ENCODE measurements at places on chromosomes 5 and 9.

DNA sequence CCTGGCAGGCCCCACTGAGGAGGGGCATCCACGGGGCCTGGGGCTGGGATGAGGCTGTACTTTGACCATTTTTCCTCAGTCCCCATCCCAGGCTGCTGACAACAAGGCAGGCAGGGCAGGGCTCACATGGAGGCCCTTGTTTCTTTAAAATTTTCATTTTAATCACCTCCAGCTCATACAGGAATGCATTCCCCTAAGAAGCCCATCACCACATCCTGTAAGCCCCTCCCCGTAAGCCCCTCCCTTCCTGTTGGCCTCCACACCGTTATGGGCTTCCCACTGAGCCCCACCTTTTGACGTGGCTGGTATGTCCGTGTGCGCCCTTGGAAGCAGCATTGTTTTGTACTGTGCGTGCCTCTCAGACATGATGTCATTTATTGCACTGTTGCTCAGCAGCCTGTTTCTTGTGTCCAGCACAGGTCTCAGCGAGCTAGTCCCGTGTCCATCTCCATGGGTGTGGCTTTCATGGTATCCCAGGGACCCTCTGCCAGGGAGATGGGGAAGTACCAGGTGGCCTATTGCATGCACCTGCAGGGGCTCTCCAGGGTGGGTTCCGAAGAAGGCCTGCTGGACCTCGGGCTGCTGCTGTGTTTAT lies 22.4 kb downstream of the PHF2 start:
- DNase-seq = no peak

DNA sequence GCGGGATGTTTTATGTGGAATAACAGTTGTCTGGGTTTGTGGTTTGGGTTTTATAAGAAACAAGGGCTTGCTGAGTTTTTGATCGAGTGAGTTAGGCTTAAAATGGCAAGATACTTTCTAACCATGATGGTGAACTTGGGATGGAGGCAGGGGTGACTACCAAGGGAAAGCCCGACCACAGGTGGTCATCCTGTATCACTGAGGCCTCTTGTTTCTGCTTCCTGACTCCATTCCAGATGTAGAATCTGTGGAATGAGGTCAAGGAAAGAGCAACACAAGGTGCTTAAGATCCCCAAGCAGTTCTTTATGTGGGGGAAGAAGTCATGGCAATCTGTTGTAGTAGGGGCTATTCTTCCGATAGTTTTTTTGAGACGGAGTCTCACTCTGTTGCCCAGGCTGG lies 122.3 kb downstream of the GOLPH3 start:
- no peak for DNase-seq

DNA sequence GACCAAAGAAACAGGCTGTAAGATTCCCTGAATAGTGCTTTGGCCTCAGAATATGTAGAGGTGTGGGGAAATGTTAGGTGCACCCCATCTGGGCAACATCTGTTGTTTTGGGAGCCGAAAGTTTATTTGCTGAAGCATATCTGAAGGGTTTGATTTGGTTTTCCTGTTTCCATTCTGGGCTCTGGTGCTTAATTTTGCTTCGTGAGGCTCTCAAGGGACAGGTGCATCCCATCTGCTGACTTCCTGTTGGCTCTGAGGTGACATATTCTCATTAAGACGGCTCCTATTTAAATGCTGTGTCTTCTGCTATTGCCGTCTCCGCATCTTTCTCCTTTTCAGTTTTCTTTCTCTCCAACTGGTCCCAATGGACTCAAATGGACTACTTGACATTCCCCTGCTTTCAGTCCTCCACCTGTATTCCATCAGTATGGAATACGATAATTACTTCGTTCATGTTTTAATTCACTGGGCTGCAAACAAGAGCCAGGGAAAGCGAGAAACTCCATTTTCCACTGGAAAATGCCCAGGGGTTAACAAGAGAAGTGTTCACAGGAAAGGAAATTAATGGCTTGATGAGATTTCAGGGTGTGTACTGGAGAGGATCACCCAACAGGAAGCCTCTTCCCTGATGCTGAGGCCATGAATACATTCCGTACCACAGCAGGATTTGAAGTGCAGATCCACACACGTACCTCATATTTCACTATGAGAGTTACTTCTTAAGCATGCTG lies 104.0 kb downstream of the MTX3 start:
- no peak for DNase-seq

- no peak for DNase-seq
These were observed 44.3 kb downstream of the CAMK2A start for GRCh38 chr5:150245111-150245789.

- DNase-seq = no peak
These were observed 30.8 kb downstream of the TAS2R1 start for GRCh38 chr5:9599391-9599790.

GRCh38 chr9:133673258-133673655 lies 37.1 kb downstream of the DBH start:
- no peak for DNase-seq

DNA sequence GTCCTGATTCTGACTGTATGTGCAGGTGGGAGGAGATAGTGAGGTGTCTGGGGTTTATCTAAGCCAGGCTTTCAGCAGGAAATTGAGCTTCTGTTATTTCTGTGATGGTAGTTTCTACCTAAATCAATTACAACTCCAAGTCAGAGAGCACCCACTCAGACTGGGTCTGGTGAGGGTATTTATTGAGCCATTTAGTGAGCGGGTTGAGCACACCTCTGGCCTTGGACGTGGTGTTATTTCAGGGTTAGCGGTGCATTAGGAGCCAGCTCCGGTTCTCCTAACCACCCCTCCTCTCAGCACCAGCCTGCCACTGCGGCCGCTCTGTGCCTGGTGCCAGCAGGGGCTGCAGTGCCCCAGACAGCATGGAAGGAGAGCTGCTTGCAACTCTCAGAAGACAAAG lies 238.9 kb downstream of the CACNA1B start:
- no peak for DNase-seq
